ENCODE measurements at places on chromosomes 7 and 10.

- H3K4me1 ChIP-seq = peaks cover 23% of the 10 kb centered on the region
- H3K27me3 ChIP-seq = no peaks in the 10 kb centered on the region
- no peak overlapping the region for H3K4me3 ChIP-seq
These were observed 94.6 kb upstream of the SMNDC1 start for GRCh38 chr10:110399106-110399964.

DNA sequence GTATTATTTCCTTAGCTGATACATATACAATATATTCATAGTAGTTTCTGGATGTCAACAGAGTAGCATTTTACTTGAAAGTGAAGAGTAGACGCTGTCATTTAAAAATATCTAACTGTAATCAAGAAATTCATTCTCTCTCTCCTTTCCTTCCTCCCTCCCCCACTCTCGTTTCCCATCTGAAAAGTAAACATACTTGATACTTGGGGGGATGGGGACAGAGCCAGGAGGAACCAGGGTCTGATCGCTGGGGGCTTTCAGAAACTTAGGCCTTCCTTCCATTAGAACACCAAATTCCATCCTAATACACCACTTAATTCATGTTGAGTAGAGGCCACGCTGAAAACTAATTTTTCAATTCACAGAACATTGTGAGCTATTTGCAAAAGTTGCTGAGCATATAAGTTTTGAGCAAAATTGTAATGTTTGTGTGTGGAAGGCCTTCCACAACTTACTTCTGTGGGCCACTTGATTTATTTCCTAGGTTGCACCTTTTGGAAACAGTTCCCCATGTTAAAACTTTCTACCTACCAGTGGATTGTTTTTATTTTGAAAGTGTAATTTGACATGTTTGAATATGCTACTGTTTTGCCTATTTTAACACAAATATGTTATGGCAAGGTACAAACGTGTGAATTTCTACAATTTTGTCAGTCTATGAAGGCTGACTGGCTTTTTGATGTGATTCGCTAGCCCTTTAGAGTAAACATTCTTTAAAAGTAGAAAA is 35.2 kb downstream of the CNPY1 start:
- DNase-seq = no peak
- no peaks in the 10 kb centered on the region for H3K36me3 ChIP-seq
- peaks cover 45% of the 10 kb centered on the region for H3K27me3 ChIP-seq

DNA sequence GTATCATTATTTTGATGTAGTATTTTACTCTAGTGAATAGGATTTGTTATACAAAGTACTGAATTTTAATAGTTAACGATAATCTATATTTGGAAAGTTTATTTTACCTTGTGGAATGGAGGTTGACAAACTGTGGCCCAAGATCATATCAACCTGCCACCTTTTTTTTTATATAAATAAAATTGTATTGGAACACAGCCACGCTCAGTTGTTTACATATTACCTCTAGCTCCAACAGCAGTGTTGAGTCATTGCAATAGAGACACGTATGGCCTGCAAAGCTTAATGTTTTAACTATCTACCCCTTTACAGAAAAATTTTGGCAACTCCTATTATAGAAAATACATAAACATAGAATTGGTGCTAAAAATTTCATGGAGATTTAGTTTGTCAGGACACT is 239.3 kb downstream of the THSD7A start:
- no peaks in the 10 kb centered on the region for H3K4me1 ChIP-seq
- no peaks in the 10 kb centered on the region for H3K27me3 ChIP-seq
- no peak overlapping the region for H3K27ac ChIP-seq

DNA sequence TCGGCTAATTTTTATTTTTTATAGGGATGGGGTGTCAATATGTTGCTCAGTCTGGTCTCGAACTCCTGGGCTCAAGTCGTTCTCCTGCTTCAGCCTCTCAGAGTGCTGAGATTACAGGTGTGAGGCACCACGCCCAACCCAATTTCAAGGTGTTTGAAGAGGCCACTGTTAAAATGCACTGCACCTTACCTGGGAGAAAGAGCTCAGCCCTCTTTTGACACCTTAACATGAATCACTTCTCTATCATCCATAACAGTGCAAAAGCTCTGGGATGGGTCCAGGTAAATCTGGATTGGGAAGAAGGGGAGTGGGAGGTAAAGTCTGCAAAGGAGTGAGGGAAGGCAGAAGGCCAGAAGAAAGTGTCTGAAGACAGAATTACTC is 557 bp upstream of the ZNF282 start:
- peaks cover 6% of the 10 kb centered on the region for H3K4me1 ChIP-seq
- no peak overlapping the region for H3K27ac ChIP-seq
- no peak for DNase-seq
- H3K36me3 ChIP-seq = peaks cover 11% of the 10 kb centered on the region
- no peaks in the 10 kb centered on the region for H3K27me3 ChIP-seq

- H3K4me3 ChIP-seq = no peak overlapping the region
- no peak for DNase-seq
- no peaks in the 10 kb centered on the region for H3K36me3 ChIP-seq
- no peaks in the 10 kb centered on the region for H3K27me3 ChIP-seq
- no peak overlapping the region for H3K27ac ChIP-seq
These were observed 123.4 kb upstream of the SEMA3D start for GRCh38 chr7:85310301-85310700.

DNA sequence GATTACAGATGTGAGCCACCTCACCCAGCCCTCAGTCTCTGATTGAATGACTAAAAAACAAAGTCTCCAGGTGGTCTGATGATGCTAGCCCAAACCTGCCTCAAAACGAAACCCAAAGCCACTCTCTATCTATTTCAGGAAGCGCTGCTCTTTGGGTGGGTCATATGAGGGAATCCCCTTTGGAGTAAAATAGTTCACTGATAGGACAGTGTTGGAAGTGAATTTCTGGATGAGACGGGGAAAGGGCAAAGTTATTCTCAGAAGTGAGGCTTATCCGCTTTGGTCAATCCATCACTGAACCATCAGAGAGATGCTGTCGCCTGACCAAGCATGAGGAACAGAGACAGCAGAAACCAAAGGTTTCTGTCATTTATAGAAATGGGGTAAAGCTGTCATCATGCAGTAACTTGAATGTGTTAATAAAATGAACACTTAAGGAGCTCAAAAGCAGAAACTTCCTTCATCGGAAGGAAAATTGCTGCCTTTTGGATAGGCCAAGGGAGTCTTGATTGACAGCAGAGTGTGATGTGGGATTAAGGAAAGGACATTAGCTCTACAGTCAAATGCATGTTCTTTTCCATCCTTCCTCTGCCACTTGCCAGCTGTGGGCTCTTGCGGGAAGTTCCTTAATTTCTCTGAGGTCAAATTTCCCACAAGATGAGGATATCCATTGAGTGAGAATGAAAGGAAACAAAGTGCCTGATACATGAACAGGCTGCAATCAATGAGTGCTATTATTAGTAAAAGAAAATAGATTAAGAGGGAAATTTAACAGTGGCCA is 64.9 kb upstream of the C1QL3 start:
- peaks cover 4% of the 10 kb centered on the region for H3K4me1 ChIP-seq
- H3K27me3 ChIP-seq = no peaks in the 10 kb centered on the region
- no peak for DNase-seq

- DNase-seq = no peak
- H3K27me3 ChIP-seq = no peaks in the 10 kb centered on the region
- no peaks in the 10 kb centered on the region for H3K4me1 ChIP-seq
- no peak overlapping the region for H3K27ac ChIP-seq
These were observed 272.5 kb downstream of the NEBL start for GRCh38 chr10:20624642-20625041.

DNA sequence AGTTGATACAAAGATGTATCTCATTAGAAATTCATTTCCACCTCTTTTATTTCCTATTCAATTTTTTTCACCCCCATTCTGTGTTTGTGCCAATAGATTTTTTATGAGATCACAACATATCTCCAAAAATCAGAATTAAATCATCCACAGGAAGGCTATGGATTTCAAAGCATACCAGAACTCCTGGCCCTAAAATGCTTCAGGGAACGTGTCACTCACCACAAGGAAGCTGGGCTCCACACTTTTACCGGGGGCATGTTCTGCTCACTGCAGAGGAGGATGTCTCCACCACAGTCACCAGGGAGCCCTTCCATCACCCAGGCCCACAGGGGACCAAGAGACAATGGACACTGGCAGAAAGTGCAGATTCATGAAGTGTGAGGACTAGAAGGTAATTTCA is 456.8 kb downstream of the KCNMA1 start:
- H3K27ac ChIP-seq = no peak overlapping the region
- no peaks in the 10 kb centered on the region for H3K36me3 ChIP-seq
- H3K4me3 ChIP-seq = no peak overlapping the region
- peaks cover 8% of the 10 kb centered on the region for H3K4me1 ChIP-seq

DNA sequence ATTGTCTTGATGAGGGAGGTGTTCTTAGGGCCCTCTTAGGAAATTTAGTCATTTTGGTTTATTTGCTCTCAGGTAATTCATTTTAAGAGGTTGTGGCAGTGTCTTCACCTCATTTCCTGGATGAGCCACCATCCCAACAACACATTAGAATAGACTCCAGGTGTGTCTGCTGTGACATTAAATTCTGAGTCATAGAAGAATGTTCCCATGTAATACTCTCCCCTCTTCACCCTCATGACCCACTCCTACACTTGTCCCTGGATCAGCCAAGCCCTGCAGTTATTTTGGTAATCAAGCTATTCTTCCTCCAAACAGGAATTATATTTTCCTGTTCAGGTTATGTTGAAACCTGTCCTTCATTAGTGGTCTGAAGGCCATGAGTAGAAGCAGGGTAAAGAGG is 944.1 kb downstream of the SORCS3 start:
- no peaks in the 10 kb centered on the region for H3K27me3 ChIP-seq
- DNase-seq = no peak
- H3K36me3 ChIP-seq = no peaks in the 10 kb centered on the region
- no peak overlapping the region for H3K4me3 ChIP-seq
- no peak overlapping the region for H3K27ac ChIP-seq
- peaks cover 5% of the 10 kb centered on the region for H3K4me1 ChIP-seq

- DNase-seq = no peak
- no peak overlapping the region for H3K4me3 ChIP-seq
- no peaks in the 10 kb centered on the region for H3K4me1 ChIP-seq
- peaks cover 11% of the 10 kb centered on the region for H3K27me3 ChIP-seq
These were observed 340.5 kb downstream of the TNS3 start for GRCh38 chr7:47241112-47242065.

- no peak overlapping the region for H3K4me3 ChIP-seq
- H3K36me3 ChIP-seq = no peaks in the 10 kb centered on the region
- no peak for DNase-seq
- no peaks in the 10 kb centered on the region for H3K4me1 ChIP-seq
These were observed 167.9 kb downstream of the TCERG1L start for GRCh38 chr10:131143425-131144165.

DNA sequence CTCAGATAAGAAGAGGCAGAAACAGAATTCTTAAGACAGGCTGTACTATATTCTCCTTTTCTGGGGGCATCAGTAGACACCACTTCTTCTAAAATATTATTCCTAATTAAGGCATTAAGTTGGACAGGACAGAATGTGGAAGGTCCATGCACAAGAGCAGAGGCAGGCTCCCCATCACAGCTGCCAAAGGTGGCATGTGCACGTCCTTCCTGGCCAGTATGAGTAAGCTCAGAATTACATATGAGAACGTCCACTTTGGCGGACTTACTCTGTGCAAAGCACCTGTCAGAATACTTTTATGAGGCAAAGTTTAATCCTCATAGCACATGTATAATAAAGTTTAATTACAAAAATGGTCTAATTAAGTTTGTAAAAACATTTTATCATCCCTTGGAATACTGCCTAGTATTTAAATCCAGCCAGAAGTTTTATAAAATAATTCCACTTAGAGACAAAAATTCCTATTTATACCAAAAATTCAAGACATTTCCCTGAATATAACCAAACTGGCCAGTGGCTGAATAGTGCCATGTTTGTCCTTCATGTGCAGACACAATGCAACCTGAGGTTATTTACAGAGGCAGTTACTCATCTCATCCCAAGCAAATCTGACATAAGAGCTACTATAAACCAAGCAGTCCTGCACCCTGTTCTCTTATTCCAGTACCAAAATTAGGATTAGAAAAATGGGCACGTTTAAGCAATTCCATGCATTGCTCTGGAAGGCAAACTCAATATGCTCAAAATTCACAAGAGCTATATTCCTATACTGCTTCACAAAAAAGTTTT is 65.5 kb downstream of the CACUL1 start:
- DNase-seq = no peak
- H3K4me1 ChIP-seq = peaks cover 3% of the 10 kb centered on the region
- H3K36me3 ChIP-seq = peaks cover 18% of the 10 kb centered on the region
- H3K27ac ChIP-seq = no peak overlapping the region

- H3K27me3 ChIP-seq = no peaks in the 10 kb centered on the region
- no peaks in the 10 kb centered on the region for H3K36me3 ChIP-seq
- no peaks in the 10 kb centered on the region for H3K4me1 ChIP-seq
- no peak for DNase-seq
These were observed 268.3 kb downstream of the GRID1 start for GRCh38 chr10:86098187-86098881.

DNA sequence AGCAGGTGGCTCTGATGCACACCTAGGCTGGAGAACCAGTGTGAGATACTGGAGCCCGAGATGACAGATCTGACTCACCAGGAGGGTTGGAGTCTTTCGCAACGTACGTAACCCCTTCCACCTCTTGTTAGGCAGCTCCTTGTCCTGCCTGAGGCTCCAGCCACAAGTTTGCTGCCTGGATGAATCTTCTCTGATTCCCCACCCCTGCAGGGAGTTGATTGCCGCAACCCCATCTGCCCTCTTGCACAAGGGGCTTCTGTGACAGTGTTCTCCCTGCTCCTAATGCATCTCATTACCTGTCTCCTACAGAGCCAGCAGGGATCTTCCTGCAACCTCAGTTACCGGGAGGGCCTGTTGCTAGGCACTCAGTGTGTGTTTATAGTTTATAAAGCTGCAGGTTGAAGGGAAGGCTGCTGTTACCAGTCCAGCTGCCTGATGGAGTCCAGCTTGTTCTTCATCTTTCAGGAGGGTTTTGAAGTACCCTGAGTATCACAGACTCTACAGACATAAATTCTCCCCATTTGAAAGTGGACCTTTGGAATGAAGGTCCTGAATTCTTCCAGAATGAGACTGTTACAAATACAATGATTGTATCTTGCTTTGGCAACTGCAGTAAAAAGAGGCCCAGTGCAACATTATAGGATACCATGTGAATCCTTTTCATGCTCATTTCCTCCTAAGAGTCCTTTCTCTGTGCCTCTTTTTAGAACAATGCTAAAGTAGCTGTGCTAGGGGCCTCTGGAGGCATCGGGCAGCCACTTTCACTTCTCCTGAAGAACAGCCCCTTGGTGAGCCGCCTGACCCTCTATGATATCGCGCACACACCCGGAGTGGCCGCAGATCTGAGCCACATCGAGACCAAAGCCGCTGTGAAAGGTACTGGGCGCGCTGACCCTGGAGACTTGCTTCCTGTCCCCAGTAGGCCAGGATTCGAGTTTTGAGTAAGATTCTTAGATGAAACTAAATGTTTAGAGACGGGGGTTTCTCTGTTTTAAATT is 6.5 kb downstream of the MDH2 start:
- H3K36me3 ChIP-seq = peaks cover 32% of the 10 kb centered on the region
- H3K4me3 ChIP-seq = no peak overlapping the region
- H3K27me3 ChIP-seq = no peaks in the 10 kb centered on the region
- H3K4me1 ChIP-seq = peaks cover 14% of the 10 kb centered on the region
- peak overlapping the region; percentile 70 for H3K27ac ChIP-seq

Data from IMR-90 (cell line).